Neural progenitor cell (in vitro differentiated cells): ENCODE measurements at places on chromosomes 6 and 20. TPM values are rescaled to one million over a fixed set of nuclear protein-coding genes. Genes with fewer than 3 reads are reported as not detected.

LINC00237 gene
- not detected in 2 replicates for total RNA-seq

THBS2 gene
- 0.09 and 0.13 TPM in 2 replicates for total RNA-seq

SLC22A23 gene
- 0.99 and 3.3 TPM in 2 replicates for total RNA-seq

VEGFA gene
- total RNA-seq, result 49.6 and 78.6 TPM in 2 replicates

CCN2 gene
- 46.7 and 54.5 TPM in 2 replicates for total RNA-seq
